ENCODE measurements at places on chromosomes 1 and 21.

GRCh38 chr1:192445241-192445640, 128.4 kb downstream of the RGS21 start:
- no peak for DNase-seq

- DNase-seq, result no peak
Measured at GRCh38 chr1:46529031-46529630, 22.3 kb downstream of the KNCN start.

DNA sequence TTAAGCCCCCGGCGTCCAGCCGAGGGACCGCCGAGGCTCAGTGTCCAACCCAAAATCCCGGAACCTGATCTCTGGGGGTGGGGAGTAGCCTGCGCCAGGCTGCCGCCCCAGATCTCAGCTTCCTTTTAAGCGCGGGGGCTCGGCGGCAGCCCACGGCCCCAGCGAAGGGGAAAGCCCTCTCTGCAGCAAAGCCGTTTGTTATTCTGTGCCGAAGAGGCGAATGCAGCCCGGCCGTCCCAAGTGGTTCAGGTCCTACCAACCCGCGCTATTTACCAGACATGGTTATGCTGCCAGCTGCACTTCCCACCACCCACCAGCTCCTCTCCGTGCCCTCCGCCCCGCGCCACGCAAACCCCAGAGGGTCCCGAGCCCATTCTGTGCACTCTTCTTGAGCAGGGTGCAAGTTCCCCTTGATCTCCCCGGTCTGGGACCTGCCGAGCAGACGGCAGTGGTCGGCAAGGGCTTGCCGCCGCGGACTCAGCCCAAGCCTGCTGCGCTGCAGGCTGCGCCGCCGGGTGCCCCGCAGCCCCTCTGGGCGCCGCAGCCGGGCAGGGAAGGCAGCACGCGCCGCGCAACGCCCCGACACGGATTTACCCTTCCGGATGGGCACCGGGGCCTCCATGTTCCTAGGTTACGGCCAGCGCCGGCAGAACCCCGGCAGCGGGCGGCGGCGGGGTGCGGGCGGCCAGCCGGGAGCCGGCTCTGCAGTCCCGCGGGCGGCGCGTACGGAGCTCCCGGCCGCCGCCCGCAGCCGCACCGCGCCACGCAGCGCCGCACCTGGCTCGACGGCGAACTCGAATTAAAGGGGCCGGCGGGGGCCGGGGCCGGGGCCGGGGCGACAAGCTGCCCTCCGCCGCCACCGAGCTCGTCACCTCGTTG, 738 bp upstream of the KCNA2 start:
- DNase-seq, result no peak

GRCh38 chr1:227459977-227460376, 103.4 kb upstream of the ZNF678 start:
- no peak for DNase-seq

DNA sequence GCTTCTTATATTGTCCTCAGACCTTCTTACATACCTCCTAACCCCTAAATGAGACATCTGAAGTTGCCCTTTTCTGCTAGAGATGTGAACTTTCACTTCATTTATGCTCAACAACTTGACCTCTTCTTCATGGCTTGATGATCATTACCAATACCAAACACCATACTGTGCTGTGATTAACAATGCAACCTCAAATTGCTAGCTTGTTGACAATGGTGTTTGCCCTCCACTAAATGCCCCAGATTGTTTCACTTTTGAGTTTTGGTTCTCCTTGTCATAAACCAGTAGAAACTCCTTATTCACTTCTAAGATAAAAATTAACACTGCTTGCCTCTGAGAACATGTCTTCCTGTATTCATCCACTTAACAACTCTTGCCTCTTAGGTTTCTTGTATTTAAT, 5.6 kb downstream of the JAK1 start:
- DNase-seq, result no peak

GRCh38 chr1:208654241-208654640, 410.1 kb upstream of the PLXNA2 start:
- DNase-seq, result no peak

DNA sequence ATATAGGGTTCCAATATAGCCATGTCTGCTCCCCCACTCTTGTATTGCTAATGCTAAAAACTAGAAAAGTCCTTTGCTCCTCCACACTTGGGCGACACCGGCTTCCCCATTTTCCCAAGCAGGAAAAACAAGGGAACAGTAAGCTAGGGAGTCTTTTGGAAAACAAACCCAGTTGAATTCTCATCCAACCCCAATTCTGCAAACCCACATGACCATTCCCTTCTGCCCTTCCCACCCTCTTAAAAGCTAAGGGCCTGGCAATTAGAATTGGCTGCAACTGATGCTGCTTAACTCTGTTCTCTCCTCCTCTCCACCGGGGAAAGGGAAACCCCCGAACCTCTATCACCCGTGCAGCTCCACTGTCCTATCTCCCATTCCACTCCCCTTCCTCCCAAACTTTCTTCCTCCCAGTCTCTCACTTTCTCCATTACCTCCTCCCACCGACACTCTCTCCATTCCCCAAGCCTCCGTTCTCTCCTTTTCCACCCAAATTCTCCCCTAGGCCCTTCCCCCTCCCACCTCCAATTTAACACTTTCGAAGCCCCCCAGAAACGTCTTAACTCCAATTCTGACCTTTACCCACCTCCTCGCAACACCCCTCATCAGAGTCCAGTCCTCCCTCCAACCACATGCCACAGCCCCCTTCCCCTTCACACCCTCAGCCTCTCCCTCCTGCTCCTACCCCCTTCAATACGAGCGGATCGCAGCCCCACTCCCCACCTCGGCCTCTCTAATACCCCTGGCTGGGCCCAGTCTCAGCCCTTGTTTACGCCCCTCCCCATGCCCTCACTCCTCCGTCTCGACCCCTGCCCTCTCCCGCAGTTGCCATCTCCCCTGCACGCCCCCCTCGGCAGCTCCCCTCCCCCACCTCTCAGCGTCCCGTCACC, 701 bp downstream of the DEDD start:
- DNase-seq, result no peak

DNA sequence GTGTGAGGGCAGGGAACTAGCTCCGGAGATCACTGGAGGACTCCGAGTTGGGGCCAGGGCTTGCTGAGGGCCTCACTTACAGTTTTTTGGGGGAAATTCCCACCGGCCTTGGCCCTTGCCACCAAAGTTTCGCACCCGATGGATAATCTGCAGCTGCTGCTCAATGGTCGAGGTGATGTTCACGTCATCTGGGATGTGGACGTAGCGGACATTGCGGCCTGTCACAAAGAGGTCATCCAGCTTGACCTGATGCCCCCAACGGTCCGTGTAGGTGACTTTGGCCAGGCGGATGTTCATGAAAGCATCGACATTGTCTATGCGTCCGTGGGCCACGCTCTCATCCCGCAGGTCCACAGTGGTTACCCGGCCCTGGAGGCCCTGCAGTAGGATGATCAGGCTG, 4.0 kb downstream of the LSM10 start:
- no peak for DNase-seq

DNA sequence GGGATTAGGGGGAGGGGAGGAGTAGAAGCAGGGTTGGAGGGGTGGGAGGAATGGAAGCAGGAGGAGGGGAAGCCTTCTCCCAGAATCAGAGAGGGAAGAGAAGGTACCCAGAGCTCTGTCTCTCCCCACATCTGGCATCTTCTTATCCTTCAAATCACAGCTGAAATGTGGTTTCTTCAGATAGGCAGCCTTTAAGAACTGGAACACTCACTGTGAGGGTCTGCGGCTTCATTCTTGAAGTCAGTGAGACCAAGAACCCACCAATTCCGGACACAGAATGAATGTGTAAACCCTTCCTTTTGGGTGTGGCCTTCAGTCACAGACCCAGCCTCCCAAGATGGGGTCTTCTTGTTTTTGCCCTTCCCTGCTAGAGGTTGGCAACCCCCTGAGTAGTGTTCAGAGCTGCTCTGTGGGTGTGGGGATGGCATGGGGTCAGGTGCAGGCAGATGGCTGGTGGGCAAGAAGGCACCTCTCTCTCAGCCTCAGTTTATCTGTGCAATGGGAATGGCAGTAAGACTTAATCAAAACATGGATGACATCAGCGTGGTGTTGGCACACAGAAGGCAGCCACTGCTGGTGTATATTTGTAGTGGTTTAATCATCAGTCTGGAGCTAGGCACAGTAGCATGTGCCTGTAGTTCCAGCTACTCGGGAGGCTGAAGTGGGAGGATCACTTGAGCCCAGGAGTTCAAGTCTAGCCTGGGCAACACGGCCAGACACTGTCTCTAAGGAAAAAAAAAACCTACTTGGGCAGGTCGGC, 7.2 kb downstream of the FAAH start:
- DNase-seq, result no peak

DNA sequence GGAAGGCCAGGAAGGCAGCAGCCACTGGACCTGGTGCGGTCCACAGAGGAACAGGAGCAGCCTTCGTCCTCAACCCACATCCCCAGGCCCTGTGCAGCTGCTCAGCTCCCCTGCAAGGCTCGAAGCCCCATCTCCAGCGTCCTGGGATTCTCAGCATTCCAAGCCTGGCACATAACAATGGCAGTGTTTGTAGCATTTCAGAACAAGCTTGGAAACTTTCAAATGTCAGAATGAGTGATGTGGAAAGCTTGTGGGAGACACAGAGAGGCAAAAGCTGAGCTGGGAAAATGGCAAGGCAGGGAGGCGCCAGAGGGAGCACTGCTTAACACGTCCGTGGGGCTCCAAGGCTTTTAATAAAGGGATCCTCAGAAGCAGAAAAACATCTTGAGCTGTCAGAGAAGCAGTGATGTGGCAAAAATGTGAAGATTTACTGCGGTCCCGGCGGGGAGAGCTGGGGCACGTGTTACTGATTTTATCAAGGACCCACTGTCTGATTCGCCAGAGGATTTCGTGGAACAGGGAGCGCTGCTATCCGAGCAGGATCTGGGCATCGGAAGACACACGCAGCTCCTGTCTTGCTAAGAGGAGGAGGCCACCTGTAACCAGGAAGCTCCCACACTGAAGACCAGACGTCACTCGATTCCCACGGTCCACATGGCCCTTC, 38.1 kb downstream of the TOMM20 start:
- DNase-seq, result no peak

DNA sequence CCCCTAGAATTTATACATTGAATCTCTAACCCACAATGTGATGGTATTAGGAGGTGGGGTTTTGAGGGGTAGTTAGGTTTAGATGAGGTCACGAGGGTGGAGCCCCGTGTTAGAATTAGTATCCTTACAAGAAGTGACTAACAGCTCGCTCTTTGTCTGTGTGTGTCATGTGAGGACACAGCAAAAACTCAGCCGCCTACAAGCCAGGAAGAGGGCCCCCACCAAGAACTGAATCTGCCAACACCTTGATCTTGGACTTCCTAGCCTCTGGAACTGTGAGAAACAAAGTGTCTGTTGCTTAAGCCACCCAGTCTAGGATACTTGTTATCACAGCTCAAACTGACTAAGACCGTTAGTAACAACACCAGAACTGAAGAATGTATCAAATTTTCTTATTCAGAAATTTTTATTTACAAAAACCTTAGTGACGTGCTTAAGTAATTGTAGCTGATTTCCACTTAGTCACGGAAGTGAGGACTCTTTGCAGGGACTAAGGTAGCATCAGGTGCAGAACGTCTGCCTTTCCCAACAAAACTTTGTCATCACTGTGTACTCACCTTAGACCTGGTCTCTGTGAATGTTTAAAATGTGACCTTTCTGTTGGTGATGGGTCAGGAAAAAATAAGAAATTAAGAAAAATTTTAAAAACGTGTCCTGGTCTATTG, 24.5 kb upstream of the LRRC8C start:
- no peak for DNase-seq

DNA sequence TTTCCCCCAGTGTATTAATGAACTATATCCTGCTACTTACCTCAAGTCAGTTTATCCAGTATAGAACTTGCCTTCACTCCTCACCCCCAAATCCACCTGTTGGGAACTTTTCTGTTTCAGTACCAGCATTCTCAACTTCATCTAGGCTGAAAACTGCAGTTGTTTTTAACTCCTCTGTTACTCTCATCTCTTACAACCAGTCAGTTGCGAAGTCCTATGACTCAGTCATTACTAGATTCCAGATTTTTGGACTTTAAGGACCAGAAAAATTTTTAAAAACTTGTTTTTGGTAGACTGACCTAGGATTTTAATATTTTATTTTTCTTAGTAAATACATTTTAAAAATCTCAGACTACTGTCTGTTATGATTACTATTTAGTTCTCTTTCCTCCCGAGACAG, 8.1 kb downstream of the GNAI3 start:
- DNase-seq, result no peak

DNA sequence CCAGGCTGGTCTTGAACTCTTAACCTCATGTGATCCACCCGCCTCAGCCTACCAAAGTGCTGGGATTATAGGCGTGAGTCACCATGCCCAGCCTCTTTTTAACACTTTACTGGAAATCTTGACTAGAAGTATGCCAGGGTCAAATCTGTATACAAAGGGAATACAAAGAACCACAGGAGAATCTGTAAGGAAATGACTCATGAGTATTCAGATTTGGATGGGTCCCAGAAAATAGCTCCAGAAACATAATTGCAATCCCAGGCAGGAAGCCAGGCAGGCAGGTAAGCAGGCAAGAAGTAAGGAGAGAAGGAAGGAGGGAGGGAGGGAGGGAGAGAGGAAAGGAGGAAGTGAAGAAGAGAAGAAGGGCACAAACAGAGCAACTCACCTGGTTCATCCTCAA, 22.8 kb upstream of the TIAM1 start:
- DNase-seq, result peak; percentile 69

All from Panc1 (cell line).